ENCODE measurements at places on chromosomes 13 and 19.

- DNase-seq, result no peak
Measured at GRCh38 chr13:73945382-73945781, 188.8 kb downstream of the KLF12 start.

DNA sequence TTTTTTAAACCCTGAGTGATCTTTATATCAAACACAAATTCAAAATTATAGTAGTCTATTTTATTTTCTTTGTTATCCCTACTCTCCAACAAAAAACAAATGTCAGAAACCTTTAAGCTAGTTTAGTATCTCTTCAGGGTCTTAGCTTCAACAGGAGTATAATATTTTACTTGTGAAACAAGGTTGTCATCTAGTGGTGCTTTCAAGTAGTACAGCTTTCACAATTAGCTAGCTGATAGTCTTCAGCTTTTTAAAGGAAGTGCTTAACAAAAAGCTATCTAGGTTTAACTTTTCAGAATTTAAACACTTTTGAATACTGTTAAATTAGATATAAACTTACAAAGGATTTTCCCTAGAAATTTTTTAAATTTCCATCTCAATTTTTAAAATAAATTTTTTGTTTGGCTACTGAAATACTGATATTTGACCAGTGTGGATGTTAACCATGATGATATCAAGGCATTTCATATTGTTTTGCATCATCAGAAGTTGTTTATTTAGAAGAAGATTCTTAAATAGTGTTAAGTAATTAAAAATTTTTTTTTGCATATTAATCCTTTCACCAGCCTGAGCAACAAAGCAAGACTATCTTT, 34.2 kb downstream of the TDRD3 start:
- peak; percentile 28 for DNase-seq

GRCh38 chr19:7772752-7773291, 9.8 kb downstream of the CLEC4M start:
- DNase-seq, result no peak

DNA sequence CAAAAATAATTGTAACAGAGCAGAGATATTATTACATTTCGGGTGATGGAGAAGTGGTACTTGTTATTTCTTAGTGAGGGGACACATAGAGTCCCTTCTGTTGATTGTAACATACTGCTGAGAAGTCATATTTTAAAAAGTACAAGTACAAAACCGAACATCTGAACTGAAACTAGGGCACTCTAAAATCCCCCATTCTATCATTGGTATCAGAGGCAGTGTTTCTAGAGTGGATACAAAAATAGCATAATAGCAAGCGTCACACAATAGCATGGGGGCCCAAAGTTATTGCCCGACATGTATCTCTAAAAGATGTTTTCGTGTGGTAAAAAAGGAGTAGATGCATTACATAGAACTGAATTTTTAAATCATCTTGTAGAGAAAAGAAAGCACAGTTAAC, 502.1 kb upstream of the SLC10A2 start:
- no peak for DNase-seq

DNA sequence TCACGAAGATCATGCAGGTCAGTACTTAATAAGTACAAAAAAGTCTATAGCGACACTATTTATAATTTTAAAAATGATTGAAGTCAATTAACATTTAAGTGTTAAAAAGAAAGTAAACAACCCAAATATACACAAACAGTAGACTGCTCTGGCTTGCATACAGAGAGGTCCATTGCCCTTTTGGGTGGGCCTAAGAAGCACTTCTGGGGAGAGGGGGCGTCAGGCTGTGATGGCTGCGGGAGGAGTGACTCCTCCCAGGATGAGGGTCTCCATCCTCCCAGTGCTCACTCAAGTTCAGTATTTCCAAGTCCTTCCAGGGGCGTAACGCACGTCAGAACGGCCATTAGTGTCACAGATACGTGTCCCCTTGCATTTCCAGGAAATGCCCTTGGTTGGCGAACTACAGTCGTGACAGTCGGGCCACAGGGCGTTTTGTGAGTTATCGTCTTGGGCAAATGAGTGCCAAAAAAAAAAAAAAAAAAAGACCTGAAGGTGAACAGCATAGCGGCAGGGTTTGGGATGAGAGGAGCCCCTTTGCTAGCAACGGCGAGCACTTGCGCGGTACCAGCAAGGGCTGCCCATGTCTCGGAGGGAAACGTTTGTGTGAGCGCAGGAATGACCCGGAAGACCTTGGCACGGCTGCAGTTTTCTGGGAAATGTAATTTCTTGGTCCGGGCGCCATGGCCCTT, at the start of gene SCGB2B2:
Gene SCGB2B2, minus strand, starts transcription at position 463 of the 689 bp plus-strand sequence. CDS start 82,596 bp downstream, outside the sequence.
- peak; percentile 76 for DNase-seq

DNA sequence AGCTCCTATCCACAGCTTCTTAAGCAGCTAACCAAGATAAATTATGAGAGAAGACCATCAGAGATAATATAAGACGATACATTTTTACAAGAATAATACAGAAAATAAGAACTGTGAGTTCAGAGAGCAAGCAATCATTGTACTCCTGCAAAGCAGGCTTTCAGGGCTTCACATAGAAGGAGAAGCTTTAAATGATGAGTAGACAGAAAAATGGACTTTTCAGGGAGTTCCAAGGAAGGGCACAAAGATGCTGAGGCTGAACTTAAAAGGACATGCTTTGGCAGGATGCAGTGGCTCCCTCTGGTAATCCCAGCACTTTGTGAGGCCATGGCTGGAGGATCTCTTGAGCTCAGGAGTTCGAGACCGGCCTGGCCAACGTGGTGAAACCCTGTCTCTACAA, 159.5 kb downstream of the POU4F1 start:
- DNase-seq, result no peak

DNA sequence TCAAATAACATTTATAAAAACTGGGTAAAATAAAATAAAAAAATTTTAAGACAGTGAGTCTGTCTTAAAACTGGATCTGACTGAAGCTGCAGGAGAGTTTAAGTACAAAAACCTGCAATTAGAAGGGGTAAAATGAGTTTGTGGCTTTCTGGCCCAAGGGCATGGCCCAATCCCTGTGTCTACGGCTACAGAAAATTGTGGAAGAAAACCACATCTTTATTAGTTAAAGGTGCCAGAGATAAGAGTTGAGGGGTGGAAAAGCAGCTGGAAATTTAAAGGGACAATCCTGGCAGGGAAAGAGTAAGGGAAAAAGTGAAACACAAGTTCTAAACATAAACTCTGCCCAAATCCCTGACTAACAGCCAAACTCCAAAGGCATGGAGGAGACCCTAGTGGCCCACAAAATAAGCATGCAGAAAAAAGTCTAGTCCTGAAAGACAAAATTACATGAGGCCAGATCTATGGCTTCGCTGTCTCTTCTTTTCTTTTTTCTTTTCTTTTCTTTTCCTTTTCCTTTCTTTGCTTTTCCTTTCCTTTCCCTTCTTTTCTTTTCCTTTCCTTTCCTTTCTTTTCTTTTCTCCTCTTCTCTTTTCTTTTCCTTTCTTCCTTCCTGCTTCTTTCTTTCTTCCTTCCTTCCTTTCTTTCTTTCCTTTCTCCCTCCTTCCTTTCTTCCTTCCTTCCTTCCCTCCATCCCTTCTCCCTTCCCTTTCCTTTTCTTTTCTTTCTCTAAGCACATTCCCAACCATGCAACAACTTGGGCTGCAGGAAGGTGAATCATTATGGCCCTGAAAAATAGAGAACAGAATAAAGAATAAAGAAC, 23.5 kb upstream of the DLEU7 start:
- no peak for DNase-seq

DNA sequence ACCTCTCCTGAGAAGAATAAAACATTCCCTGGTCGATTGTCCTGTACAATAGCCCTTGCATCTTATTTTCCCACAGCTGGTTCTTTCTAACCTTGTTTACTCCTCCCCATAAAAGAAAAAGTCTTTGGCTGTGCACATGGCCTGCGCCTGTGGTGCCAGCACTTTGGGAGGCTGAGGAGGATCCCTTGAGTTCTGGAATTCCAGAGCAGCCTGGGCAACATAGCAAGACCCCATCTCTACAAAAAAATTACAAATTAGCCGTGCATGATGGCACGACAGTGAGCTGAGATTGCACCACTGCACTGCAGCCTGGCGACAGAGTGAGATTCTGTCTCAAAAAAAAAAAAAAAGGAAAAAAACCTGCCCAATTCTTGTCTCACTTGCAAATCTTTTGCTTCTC, 7.2 kb upstream of the NUP62 start:
- DNase-seq, result no peak
